ENCODE measurements at places on chromosomes 16 and 17. TPM values are rescaled to one million over a fixed set of nuclear protein-coding genes. Genes with fewer than 3 reads are reported as not detected.

- no peak for DNase-seq
These were observed 88.0 kb upstream of the CBX4 start for GRCh38 chr17:79927136-79927661.

The KRT17 gene
- total RNA-seq, result 2.0 TPM

- DNase-seq, result no peak
These were observed 37.8 kb upstream of the KDM8 start for GRCh38 chr16:27165576-27165975.

GRCh38 chr16:9965079-9965478, 217.1 kb downstream of the GRIN2A start:
- no peak for DNase-seq

The SLC16A13 gene
- 2.2 TPM for total RNA-seq

- DNase-seq, result no peak
These were observed 13.6 kb downstream of the VASN start for GRCh38 chr16:4385066-4385788.

- DNase-seq, result peak; percentile 82
These were observed 105.1 kb downstream of the CHD9 start for GRCh38 chr16:53159781-53160436.

- DNase-seq, result no peak
These were observed 150.2 kb upstream of the GSE1 start for GRCh38 chr16:85462714-85463611.
